ENCODE measurements at places on chromosomes 4 and X.

GRCh38 chr4:38013461-38014366, 53.5 kb downstream of the PTTG2 start:
- no peak for DNase-seq

- no peak for DNase-seq
Measured at GRCh38 chr4:845836-846251, 19.9 kb upstream of the CPLX1 start.

- DNase-seq, result no peak
Measured at GRCh38 chr4:41385481-41385880, 128.8 kb downstream of the UCHL1 start.

DNA sequence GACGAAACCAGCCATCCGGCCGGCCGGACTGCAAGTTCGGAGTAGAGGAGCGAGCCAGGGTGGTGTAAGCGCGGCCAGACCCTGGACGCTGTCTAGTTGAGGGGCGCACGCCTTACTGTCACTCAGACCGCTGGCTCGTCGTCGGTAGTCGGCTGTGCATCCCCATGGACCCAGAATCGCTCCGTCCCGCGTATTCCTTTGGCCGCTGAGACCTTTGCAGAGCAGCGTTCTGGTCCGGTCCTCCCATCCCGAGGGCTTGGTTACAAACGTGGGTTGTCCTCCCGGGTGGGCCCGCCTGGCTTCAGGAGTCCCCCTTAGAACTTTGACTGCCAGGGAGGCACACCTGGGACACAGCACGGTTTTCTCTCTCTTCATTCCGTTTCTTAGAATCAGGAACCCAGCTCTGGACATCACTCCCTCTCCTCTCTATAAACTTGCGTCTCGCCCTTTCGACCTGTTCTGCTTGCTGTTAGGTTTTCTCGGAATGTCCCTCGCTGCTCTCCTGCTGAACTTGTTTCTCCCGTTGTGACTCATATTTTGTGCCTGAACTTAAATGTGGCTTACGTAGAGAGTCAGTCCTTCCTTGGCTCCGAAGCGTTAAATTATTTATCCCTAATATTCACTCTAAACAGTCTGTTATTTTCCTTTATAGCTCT, 672 bp downstream of the PGM2 start:
- DNase-seq, result no peak

DNA sequence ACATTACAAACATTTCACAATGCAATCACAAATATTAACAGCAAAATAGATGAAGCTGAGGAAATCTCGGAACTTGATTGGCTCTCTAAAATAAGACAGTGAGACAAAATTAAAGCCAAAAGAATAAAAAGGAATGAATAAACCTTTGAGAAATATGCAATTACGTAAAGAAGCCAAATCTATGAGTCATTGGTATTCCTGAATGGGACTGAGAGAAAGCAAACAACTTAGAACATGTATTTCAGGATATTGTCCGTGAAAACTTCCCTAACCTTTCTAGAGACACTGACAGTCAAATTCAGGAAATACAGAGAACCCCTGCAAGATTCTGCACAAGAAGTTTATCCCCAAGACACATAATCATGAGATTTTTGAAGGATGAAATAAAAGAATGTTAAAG, 48.4 kb upstream of the SPANXN2 start:
- no peak for DNase-seq

DNA sequence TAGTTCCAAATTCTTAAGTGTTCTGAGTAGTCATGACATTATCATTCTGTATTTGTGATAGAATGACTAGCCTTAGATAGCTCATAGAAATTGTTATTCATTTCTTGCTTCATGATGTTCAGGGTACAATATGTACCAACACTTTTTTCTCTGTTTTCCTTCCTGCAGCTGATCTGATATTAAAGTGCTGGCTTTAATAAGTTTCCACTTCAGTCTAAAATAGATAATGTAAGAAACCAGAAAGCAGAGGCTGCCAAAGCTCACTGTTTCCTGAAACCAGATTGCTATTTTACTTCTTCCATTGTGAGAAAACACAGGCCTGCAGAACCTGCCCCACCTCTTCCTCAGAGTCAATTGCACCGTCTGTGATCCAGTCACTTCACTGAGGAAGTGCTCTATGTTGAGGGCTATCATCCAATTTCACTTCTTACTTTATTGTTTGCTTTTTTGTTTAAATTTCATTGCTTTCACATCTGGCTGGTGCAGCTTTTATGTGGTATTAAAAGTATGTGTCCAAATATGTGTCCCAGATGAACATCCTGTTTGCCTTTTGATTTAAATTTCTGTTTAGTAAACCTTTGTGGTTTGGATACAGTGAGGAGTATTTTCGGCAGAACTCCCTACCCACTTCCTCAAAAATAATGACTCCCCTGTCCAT, 652.1 kb downstream of the ANKRD50 start:
- no peak for DNase-seq

DNA sequence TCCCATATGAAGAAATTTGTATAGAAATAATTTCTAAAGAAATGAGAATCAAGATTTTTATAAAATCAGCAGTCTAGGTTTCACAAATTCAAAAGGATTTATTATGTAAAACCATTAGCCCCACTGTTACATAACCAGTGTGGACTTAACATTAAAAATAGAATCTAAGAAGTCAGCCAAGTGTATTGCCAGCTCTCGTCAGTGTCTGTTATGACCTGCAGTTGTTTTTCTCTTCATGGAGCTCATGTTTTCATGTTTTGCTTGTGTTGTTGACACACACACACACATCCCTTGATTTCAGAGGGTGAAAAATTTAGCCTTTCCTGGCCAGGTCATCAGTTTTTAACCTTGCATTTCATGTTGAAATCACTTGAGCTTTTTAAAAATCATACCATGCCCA, 39.5 kb downstream of the USP38 start:
- no peak for DNase-seq

DNA sequence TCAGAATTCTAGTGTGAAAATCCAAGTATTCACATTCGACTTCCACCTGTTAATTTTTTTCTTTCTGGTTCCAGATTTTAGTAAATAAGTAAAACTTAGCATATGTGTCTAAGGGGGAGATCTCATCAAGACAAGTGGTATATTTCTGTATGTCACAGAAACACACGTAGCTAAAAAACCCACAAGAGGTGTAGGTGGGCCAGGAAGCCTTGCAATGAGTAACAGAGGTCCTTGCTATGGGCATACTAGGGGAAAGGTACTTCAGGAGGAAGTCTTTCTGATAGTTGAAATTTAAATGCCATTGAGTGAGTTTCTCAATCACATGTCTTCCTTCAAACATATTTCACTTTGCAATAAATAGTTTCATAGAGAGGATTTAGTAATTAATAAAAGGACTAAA, 315.8 kb downstream of the MID1IP1 start:
- no peak for DNase-seq

DNA sequence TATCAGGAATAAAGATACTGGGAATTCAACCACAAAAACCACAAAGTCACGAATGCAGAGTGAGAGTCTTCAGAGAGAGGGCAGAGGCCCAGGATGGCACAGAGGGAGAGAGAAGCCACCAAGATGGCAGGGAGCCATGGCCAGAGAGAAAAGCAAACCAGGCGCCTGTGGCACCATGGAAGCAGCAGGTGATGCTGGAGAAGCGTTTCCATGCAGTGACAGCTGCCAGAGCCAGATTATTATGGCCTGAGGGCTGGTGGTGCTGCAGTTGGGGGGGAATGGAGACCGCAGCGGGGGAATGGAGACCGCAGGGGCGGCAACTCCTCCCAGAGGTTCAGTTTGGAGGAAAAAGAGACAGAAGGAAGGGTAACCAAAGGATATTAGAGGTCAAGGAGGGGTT, 5.8 kb downstream of the TAFAZZIN start:
- DNase-seq, result no peak

DNA sequence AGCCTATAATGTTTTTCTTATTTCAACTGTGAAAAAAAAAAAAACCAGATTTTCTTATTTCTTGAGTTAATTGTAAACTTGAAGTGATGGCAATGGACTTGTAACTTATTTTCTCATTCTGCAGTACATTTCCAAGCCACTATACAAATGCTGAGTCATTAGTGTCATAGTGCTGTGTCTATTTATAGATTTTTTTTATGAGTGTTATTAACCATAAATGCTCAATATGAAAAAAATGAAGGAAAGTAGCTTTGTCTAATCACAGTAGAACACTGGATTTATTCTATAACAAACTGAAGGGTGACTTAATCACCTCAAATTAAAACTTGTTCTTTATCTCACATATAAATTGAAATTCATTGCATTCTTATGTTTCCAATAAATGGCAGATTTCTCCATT, 718.6 kb downstream of the CCSER1 start:
- no peak for DNase-seq

DNA sequence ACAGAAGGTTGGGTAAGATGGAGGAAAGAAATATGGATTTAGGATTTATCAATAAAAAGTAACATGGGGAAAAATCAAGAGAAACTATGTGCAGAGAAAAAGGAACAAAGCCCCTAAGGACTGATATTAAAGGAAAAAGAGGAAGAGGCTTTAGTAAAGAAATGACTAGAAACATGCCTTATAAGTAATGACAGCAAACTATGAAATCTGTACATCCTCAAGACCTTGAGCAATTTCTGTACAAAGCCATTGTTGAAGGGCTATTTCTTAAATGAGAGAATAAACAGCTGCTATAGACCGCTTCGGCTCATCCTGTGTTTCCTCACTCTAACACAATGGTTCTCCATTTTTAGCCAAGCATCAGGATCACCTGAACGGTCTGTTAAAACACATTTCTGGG, 180.3 kb upstream of the ATOH1 start:
- DNase-seq, result no peak

DNA sequence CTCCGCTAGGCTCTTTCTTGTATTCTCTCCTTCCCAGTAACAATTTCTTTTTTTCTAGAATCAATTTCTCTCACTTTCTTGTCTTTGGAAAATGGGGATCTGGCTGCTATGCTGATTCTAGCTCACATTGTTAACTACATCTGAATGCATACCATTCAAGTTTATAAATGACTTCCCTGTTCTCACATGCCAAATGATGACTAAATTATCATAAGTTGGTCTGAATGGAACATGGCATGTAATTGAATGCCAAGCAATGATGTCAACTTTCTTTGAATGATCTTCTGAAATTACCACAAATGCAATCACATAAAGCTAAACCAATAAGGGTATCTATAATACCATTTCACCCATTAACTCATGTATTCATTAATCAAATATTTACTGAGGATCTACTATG, 2.7 kb upstream of the ITM2A start:
- no peak for DNase-seq

- no peak for DNase-seq
Measured at GRCh38 chrX:55007656-55008055, 7.5 kb downstream of the APEX2 start.

All from activated CD4-positive, alpha-beta T cell treated with anti-CD3 and anti-CD28 coated beads for 1 hour (primary cell).